ENCODE measurements at places on chromosomes 4 and X.

DNA sequence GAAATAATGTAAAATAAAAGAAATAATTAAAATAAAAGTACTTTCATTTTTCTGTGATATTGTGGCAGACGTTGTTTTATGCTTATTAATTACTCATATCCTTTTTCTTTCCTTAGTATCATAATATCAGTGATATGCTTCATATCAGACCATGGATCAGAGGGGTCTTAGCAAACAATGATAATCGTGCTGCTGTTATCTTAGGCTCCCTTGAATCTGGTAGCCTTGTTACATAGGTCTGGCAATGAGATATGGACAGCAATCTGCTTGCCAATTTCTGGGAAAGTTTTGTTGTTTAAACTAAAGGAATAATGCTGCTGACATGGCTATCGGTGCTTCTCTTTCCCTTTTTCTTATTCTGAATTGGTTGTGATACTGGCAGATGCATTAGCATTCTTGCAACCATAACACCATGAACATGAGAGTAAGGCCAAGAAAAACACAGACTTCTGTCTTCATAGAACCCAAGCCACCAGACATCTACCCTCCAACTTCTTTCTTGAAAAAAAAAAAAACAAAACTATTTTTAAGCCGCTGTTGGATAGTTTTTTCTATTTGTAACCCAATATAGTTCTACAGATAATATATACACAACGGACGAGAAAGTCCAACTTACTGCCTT lies 16.4 kb downstream of the EPHA5 start:
- no peak for DNase-seq

GRCh38 chr4:1983846-1984405 lies 24.8 kb downstream of the NELFA start:
- no peak for DNase-seq

DNA sequence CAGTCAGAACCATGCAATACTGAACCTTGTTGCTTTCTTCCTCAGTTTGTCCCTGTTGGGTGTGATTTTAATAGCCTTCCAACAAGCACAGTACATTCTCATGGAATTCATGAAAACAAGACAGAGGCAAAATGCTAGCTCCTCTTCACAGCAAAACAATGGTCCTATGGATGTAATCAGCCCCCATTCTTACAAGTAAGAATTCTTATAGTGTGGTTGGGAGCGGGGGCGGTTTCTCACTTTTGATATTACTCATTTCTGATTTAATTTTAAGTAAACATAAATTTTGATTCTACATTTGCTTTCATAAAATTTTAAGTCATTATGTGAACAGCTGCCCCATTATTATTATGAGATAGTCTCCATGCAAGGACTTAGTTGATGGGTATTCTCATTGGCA lies 80.8 kb upstream of the TLR2 start:
- DNase-seq, result no peak

- no peak for DNase-seq
Measured at GRCh38 chr4:123415977-123416376, 19.4 kb downstream of the SPRY1 start.

DNA sequence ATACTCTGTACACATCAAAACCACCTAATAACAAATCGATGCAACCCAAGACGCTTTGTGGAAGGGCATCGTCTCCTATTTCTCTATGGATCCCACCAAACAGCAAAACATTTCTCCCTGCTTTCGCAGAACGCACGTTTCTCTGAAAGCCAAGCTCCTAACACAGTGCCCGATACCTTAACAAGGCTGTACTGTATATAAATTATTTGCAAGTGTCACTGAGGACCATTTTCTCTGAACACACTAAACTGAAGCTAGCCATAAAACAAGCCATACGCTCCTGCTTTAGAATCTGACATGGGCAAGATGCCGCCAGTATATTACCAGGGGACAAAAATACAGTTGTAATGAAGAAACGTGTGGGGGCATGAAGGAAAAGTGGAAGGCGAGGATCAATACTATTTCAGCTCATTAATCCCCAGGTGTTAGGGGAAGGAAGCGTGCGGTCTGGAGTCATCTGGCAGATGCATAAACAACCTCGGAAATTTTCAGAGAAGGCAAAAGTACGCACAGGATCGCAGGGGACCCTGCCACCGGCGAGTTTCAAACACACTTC lies 703 bp downstream of the KCNIP4 start:
- no peak for DNase-seq

DNA sequence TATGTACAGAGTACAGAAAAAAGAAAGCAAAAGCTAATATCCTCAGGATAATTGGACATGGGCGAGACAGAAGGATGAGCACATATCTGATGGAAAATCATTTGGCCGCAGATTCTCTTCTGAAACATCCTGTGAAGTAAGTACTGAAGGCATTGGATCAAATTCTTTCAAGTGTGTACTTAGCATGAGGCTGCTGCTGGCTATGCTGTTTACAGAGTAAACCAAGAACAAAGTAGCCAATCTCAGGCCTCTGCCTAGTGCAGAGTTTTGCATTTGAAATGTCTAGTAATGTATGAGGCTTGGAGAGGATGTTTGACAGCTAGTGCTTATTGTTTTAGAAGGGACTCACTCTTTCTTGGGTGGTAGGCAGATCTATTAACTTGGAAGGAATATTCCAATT lies 128.5 kb downstream of the MAGEC2 start:
- DNase-seq, result no peak

- no peak for DNase-seq
Measured at GRCh38 chr4:121517241-121517640, 136.4 kb upstream of the QRFPR start.

DNA sequence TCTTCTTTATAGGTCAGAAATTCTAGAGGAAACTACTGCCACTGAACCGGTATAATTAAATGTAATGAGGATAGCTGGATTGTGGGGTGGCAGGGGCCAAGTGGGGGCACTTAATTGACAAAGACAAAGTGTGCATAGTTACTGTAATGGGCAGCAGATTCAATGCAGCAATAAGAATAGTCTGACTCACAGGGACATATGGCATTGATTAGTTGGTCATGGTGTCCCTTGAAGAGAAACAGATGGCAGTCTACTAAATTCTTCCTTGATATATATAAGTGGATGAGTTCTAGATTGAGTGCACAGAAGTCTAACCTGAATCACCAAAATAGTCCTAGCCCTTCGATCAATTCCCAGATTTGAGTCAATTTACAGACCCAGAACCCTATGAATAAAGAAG lies 31.6 kb downstream of the ETDC start:
- no peak for DNase-seq

- DNase-seq, result no peak
Measured at GRCh38 chr4:72348701-72349100, 220.3 kb downstream of the ADAMTS3 start.

GRCh38 chr4:3791910-3792542 lies 25.8 kb downstream of the ADRA2C start:
- DNase-seq, result peak; percentile 98

GRCh38 chr4:5212255-5213013 lies 161.2 kb downstream of the STK32B start:
- no peak for DNase-seq

GRCh38 chr4:24736066-24736465 lies 59.3 kb upstream of the SOD3 start:
- DNase-seq, result no peak
